ENCODE measurements at places on chromosomes 6 and 20.

- DNase-seq = no peak
Measured at GRCh38 chr6:13538600-13538999, 35.8 kb upstream of the SIRT5 start.

- no peak for DNase-seq
Measured at GRCh38 chr20:16314320-16314719, 258.9 kb downstream of the KIF16B start.

- DNase-seq = no peak
Measured at GRCh38 chr20:51287628-51288413, 254.7 kb downstream of the NFATC2 start.

DNA sequence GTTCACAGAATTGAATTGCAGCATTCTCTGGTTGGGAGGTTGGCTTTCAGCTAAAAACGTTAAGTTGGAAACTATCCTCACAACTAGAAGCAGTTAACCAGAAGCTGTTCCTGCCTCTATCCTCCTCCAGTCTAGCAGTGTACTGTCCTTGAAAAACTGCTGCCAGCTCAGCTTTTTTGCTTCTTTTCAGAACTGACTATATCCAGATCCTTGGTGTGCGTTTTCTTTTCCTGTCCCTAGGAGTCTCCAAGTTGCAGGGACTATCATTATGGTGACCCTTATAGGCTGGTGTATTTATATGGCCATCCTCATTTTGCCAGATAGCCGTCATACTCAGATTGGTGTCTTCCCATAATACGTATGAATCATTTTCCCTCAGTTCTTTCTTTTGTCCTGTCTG is 5.5 kb downstream of the ITCH start:
- DNase-seq = no peak

DNA sequence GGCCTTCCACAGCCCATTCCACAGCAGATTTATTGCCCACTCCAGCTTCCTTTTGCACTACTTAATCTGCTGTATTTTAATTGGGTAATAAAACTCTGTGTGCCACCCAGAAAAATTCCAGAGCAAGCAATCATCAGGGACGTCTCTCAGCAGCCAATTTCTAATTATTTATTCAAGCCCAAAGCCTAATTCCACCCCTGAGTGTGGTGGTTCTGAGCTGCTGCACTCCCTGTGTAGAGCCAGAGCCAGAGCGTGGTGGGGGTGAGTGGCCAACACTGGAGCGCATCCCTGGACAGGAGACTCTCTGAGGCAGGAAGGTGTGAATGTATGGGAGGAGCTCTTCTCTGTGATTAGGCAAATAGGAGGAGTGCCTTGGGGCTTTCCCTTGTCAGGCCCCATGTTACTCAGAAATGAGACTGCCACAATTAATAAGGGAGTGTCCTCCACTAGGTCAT is 66.1 kb downstream of the CD24 start:
- DNase-seq = no peak

DNA sequence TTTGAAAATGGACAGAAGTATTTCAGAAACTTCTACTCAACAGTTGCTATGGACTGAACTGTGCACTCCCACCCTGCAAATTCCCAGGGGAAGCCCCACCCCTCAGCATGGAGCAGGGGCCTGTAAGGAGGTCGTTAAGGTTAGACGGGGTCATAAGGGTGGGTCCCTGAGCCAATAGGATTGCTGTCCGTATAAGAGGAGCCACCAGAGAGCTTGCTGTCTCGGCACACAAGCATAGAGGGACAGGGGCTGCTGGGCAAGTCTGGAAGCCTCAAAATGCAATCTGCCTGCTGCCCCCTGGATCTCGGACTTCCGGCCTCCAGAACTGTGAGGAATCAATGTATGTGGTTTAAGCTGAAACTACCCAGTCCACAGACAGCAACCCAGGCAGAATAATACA is 37.4 kb upstream of the AFDN start:
- no peak for DNase-seq

GRCh38 chr6:26156850-26157250 is 69.6 kb downstream of the HFE start:
- DNase-seq = peak; percentile 67

DNA sequence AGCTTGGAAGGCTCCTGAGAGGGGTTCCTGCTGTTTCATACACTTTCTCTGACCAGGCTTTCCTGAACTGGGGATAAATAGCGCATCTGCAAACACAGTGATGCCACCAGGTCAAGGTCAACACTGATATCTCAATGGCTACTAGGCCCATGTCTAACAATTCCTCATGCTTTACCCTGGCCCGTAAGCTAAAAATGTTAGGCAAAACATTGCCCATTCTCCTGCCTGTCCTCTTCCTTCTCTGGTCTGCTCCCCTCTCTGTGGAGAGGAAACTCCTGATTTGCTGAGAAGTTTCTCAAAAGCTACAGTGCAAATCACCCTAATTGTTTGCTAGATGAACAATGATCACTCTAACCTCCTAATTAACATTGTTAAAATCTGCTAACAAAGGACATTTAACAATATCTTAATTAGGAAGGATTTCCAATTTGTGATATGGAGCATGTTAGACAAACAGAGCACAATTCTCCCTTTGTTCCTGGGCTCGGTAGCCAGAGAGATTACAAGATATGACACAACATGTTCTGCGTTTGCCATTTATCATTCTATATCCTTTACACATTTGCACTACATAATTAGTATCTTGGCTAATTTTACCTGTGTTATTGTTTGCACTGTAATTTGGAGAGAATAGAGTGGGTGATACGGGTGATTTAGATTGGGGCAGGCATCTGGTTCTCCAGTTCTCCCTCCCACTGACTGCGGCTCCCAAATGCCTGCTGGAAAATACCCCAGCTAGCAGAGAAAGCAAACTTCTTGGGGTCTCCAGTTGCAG is 266.8 kb downstream of the CD83 start:
- no peak for DNase-seq

- no peak for DNase-seq
Measured at GRCh38 chr6:21214738-21215448, 378.7 kb upstream of the SOX4 start.

DNA sequence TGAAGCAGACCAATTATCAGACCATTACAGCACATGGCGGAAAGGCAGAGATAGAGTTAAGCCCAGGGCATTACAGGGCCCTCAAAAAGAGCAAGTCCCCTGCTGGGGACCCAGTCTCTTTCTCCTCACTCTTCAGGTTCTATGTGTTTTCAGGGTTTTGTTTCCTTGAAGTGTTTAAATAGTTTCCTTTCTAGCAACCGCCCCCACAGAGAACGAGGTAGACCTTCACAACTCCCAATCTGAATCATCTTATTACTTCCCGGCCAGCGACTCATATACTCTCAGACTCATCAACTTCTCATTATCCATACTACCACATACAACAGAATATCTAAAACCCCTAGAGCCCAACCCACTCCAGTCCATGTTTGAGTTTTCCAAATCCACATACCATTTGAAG is 526.6 kb upstream of the ARID1B start:
- peak; percentile 6 for DNase-seq

- DNase-seq = no peak
Measured at GRCh38 chr20:1930165-1930564, 35.0 kb downstream of the SIRPA start.

DNA sequence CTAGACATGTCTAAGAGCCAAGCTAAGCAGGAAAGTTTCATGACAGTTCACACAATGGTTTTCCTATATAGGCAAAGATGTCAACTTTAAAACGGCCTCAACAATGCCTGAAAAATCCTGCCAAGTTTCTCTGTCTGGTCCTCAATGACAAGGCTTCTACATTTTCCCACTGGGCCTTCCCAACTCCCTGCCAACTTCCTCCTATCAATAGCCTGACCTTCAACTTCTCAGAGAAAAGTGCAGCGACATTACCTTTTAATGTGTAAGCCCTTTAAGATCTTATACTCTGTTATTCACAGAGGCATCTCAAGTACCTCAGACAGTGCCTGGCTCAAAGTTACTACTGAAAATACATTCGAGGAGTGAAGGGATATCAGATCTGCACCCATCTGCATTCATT is 56.2 kb upstream of the BTBD3 start:
- DNase-seq = no peak

GRCh38 chr20:1424336-1424735 is 31.5 kb upstream of the FKBP1A start:
- DNase-seq = no peak
